ENCODE measurements at places on chromosomes 3 and 15. TPM values are rescaled to one million over a fixed set of nuclear protein-coding genes. Genes with fewer than 3 reads are reported as not detected.

DNA sequence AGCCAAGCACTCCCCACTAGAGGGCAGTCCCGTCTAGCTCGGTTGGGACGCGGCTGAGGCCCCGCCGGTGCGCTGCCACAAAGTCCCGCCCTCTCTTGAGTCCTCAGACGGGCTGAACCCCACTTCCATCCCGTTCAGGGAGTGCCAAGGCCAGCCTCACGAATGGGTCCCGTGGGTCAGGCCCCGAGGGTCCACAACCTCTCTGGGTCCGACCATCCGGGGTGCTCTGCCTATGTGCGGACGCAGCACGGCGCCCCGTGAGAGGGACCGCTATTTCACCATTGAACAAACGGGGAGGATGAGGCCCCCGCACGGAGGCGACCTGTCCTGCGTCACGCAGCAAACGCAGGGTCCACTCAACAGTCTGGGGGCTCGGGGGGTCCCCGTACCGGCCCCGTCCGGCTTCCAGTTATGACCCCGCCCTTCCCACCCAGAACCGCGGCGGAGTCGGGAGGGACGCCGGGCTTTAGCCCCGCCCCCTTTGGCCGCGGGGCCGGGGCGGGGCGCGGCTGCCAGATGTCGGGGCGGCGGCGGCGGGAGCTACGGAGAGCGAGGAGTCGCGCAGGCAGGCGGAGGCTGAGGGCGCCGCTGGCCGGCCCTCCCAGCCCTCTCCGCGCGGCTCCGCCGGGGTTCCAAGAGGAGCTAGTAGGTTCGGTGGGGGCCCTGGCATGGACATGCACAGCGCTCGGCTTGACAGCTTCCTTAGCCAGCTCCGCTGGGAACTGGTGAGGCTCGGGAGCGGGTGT, at the start of gene INKA1:
Gene INKA1, plus strand, starts transcription at position 543 of the 746 bp plus-strand sequence. Its CDS starts 132 bp downstream, at position 675.
- DNase-seq: peak; percentile 86

Gene SLC51B
- polyA plus RNA-seq: 13.3 TPM

DNA sequence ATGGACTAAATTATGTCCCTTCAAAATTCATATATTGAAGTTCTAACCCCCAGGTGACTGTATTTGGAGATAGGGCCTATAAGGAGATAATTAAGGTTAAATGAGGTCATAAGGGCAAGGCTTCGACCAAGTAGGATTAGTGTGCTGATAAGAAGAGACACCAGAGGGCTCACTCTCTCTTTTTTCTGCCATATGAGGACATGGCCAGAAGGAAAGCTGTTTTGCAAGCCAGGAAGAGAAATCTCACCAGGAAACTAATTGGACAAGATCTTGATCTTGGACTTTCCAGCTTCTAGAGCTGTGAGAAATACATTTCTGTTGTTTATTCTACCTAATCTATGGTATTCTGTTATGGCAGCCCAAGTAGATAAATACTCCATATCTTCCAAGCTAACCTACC, 503.6 kb upstream of the NAALADL2 start:
- DNase-seq: no peak

Gene STRIT1
- 1.6 TPM for polyA plus RNA-seq

DNA sequence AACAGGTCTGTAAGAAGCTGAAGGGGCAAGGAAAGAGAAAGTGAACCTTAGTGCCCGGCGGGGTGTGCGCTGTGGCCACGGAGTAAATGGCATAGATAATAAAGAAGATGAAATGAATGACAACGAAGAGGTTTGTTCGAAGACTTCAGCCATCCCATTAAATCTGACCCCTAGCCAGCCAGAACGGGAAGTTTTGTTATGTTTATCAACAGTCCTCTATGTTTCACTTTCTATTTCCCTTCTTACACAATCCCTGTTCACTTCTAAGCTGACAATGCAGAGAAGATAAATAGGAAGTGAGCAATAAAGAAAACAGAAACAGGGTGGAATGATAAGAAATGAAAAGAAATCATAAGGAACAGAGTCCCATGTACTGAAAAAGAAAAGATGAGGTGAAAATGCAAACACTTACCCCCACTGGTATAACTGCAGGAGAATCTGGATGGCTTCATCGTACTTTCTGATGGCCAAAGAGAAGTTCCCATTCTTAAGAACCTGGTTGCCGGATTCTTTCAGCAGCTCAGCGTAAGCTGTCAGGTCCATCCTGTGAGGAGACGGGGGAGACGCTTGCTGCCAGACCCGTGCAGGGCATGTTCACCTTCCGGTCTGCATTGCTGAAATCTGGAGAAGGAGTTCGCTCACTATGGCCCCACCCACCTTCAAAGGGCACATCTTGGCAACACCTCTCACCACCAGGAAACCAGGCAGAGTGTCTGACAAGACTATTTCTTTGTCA, 36.8 kb downstream of the TRANK1 start:
- no peak for DNase-seq

DNA sequence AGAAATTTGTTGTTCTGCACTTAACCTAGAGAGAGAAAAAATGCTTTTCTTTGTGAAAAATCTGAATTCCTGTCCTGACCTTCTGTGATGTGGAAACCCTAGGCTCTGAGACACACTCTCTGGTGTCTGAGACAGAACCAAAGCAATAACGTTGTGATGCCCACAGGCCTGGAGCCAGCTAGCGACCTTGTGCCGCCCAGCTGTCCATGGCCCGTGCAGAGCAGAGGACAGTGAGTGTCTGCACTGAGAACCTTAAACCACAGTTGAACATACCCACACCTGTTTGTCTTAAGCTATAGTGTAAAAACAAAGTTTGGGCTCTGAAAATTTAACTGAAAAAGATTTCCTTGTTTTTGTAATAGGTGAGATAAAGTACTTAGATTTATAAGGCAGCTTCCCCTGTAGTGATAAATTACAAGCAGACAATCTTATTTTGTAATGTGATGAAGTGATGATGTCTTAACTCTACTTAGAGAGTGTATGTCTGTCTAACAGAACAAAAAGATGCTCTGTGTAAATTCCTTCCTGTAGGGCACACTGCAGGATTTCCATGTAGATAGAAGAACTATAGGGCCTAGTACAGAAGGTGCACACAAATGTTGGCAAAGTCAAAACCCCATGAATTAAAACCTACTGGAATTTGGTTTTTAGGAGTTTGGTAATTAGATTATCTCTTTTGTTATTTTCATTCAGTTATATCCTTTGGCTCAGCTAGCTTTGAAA, 62.7 kb downstream of the SNRK start:
- no peak for DNase-seq

DNA sequence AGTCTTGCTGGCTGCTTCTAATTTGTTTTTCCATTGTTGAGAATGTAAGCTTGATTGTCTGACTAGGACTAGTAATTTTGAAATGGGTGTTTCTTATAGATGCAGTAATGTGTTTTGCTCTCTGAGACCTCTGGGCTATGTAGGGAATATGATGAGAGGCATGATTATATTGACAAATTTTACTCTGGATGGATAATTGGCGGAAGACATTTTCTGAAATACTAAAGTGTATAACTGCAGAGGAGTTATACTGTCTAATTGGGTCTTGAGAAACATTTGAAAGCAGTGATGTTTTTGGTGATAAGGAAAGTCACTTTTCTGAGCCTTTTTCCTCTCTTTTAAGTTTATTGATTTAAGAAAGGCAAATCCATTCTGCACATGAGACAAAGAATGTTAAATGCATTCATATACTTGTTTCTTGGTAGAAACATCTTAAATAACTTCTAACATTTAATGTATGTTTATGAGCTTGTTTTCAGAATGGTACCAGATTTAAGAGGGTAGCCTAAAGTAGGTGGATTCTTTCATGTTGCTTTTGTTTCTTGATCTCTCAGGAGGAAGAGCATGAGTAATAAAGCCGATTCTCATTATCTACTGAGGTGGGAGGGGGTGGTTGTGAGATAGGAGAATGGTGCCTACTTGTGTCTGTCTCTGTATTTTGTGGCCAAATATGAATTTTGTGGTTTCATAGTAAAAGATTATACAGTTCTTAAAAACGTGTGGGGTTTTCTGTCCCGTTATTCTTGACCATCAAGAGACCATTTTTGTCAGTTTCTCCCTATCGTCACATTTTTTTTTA, 2.0 kb downstream of the ATP2C1 start:
- no peak for DNase-seq

Gene LRRC31
- polyA plus RNA-seq: 0.32 TPM

DNA sequence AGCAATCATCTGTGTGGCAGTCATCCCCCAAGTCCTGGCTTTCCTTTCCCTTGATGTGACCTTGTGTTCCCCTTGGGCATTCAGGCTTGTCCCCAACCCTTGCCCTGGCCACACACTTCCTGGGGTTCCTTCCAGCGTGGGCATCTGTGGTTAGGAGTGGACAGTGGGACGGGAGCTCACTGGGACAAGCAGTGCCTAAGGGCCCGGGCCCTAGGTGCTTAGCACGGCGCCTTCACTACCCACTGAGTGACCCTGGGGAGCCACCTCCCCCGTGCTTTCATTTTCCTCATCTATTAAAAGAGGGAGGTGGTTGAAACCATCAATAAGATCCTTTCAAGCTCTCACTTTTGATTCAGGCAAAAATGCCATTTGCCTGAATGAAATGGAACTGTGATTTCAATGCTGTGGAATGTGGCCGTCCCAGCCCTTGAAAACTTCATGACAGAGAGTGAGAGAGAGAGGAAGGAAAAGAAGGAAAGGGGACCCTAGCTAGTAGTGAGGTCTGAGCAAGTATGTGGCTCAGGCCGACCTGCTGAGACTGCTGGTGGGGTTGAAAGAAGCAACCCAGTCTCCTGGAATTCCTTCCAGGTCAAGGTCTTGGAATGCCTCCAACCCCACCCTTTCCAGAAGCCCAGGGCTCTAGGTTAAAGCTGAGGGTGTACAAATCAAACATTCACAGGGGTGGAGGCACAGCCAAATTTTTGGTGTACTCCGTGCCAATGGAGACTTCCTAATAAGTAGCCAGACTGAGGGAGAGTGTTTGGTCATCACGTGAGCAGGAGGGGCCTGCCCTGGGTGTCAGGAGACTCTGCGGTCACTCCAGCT, 302.9 kb downstream of the TLE3 start:
- peak; percentile 34 for DNase-seq

Gene PRSS50
- polyA plus RNA-seq: 5.1 TPM

DNA sequence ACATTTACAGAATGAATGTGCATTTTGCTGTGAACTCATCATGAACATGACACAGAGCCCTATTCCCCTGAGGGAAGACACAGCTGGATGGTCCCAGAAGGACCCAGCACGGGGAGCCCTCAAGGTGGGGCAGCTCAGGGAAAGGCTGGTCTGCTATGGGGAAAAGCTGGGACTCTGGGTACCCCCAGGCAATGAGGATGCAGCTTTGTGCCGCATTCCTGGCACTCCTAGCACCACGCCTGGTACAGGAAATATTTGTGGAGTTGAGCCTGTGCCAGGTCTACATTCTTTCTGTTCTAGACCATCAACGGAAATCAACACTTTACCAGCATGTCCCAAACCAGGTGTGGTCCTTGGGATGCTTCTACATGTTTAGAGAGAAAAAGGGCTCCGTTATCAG, 74.0 kb downstream of the SRGAP3 start:
- no peak for DNase-seq

Gene JAGN1
- polyA plus RNA-seq: 46.7 TPM

Gene ZNF621
- 31.0 TPM for polyA plus RNA-seq

- no peak for DNase-seq
Observed at GRCh38 chr15:70344666-70345065, 246.9 kb upstream of the TLE3 start.

Gene CYP19A1
- polyA plus RNA-seq: not detected

Gene GCHFR
- polyA plus RNA-seq: 59.4 TPM

DNA sequence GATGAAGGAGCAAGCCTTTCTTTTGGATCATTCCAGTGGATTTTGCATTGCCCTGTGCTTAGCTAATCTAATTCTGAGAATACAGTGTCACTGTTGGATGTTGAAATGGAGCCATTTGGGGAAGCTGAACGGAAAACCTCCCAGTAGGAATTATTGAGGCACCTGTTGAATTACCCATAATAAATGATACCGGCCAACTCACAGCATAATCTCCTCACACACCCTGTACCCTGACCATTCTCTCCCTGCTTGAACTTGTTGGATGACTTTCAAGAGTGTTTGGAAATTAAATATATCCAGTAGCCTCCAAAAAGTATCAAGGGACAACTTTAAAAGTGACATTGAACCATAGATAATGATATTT, 171.4 kb upstream of the HES1 start:
- no peak for DNase-seq

Gene MYO5C
- 26.0 TPM for polyA plus RNA-seq

DNA sequence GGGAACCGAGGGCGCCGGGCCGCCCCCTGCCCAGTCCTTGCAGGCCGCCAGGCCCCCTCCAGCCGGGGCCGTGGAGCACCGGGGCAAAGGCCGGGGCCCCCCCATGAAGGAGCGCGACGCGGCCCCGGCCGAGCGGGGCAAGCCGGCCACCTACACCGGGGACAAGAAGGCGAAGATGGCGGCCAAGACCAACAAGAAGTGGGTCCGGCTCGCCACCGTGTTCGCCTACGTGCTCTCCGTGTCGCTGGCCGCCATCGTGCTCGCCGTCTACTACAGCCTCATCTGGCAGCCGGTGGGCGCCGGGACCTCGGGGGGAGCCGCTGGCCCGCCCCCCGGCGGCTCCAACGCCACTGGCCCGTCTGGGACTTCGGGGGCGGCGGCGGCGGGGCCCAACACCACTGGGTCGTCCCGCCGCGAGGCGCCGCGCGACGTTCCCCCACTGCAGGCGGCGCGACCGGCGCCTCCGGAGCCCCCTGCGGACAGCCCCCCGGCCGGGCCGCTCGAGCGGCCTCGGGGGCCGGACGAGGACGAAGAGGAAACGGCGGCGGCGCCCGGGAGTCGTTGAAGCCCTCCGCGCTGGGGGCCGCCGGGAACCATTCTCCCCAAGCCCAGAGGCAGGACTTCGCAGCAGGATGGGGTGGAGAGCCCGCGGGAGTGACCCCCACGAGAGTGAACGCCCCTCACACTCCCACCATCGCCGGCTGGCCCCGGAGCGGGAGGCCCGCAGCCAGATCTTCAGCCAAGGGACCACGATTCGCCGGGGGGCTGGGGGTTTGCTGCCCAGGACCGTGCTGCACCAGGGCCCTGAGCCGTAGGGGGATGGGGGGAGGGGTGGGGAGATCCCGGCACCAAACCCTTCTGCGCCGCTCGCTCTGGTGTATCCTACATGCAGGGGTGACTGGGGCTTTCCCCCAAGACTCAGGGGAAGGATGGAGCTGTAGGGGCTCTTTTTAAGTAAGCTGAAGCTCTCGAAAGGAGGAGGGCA, 753 bp downstream of the INAFM2 start:
- DNase-seq: no peak

Gene PLCB2
- 9.0 TPM for polyA plus RNA-seq

GRCh38 chr3:8767256-8767666, 2.2 kb downstream of the OXTR start:
- DNase-seq: no peak

- no peak for DNase-seq
Observed at GRCh38 chr3:123053107-123053506, 13.7 kb upstream of the PDIA5 start.

- DNase-seq: no peak
Observed at GRCh38 chr3:128068156-128068620, 16.0 kb downstream of the SEC61A1 start.

Gene AMOTL2
- 85.5 TPM for polyA plus RNA-seq

DNA sequence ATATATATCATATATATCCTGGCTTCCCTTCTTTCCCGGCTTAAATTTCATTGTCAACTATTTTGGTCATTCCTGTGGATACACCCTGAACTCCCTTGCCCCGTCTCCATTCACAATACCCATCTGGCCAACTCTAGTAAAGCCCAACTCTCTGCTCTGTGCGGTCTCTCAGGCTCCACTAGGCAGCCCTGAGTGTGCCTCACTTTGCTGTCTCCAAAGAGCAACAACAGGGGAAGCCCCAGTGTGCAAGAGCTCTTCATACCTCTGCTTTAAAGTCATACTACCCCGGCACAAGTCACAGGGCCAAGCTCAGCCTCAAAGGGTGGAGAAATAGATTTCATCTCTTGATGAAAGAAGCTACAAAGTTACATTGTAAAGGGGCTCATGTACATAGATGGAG, 18.9 kb upstream of the FEM1B start:
- no peak for DNase-seq

- DNase-seq: no peak
Observed at GRCh38 chr15:97350813-97351212, 609.7 kb upstream of the ARRDC4 start.

Gene DHX36
- 71.2 TPM for polyA plus RNA-seq

All from renal pelvis (tissue), 12 donors.